ENCODE measurements at places on chromosomes 16 and 17.

- DNase-seq, result no peak
These were observed 41.1 kb upstream of the C16orf82 start for GRCh38 chr16:27025581-27025980.

DNA sequence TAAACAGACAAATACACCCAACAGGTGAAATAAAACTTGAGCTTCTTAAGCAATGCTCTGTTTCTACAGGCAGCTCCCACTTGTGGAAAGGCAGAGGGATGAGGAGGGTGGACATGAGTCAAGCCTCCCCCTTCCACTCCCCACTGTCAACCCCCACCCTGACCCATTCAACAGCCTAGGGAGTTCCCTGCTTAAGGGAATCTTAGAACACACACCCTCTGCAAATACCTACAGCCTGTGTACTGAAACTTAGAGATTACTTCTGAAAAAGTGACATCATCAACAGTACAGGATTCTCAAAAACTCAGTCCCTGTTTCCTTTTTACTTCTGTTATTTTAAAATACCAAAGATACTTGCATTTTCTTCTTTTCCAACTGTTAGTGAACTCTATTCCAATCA is 345.4 kb downstream of the SOX9 start:
- no peak for DNase-seq

- DNase-seq, result no peak
These were observed 787.9 kb upstream of the EEF2KMT start for GRCh38 chr16:5885521-5885920.

DNA sequence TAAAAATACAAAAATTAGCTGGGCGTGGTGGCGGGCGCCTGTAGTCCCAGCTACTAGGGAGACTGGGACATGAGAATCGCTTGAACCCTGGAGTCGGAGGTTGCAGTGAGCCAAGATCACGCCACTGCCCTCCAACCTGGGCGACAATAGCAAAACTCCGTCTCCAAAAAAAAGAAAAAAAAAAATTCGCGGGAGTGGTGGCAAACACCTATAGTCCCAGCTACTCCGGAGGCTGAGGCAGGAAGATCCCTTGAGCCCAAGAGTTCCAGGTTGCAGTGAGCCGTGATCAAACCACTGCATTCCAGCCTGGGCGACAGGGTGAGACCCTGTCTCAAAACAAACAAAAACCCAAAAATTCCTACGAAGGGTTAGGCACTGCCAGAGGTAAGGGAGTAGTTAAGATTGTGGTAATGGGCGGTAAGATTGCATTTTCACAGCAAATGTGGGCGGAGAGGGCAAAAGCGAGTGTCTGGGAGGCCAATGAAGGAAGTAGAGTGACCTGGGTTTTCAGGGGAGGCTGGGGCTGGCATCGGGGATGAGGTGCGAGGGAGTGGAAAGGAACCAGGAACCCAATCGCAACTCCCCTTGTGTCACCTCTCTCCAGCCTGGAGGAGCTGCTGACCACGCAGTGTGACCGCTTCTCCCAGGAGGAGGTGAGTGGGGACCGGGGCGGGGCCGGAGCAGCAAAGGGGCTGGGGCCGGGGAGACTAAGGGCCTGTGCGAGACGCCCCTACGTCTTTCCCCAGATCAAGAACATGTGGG is 2.6 kb downstream of the MYL11 start:
- DNase-seq, result no peak

GRCh38 chr16:50367777-50368409 is 895 bp downstream of the BRD7 start:
- no peak for DNase-seq

DNA sequence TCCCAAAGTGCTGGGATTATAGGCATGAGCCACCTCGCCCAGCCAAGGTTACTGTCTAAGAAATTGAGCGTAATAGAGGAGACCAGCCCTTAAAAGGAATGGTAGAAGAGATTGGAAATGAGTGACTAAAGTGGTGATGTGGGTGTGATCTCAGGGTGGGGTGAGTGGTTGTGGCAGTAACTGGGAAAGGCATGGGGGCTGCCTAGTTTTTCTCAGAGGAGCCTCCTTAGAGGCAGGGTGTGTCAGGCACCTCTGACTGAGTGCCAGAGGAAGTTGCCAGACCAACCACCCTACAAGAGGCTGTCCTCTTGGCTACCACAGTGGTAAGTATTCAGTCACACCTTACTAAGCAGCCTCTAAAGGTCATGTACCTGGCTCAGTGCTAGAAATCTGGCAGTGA is 8.9 kb downstream of the DUS2 start:
- DNase-seq, result no peak

DNA sequence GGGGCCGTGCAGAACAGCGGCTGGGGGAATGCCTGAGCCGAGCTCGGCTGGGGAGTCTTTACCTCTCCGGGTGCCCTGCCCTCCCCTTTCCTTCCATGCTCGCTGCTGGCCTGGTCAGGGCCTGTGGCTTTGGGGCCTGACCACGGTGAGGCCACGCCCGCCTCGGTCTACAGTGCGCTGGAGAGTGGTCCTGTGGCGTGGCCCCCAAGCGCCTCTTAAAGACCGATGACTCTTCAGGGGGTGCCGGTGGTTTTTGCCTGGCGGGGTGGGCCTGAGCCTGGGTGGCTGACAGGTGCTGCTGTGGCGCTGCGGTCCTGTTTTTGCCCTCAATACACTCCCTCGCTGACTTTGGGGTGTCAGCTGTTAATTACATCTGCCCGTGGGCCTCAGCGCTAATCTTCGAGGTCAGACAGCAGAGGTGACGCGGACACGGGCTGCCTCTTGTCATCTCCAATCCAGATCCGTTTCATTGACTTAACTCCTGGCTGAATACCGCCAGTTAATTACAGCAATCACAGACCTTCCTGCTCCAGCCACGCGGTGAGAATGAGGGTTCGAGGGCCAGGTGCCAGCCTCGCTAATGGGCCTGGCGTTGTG is 29.7 kb downstream of the GSE1 start:
- no peak for DNase-seq

- DNase-seq, result peak; percentile 35
These were observed 10.8 kb upstream of the SLC46A1 start for GRCh38 chr17:28416703-28417311.

GRCh38 chr17:52681480-52681879 is 523.0 kb upstream of the CA10 start:
- peak; percentile 58 for DNase-seq

- DNase-seq, result no peak
These were observed 5.4 kb downstream of the NAT9 start for GRCh38 chr17:74770498-74771318.

DNA sequence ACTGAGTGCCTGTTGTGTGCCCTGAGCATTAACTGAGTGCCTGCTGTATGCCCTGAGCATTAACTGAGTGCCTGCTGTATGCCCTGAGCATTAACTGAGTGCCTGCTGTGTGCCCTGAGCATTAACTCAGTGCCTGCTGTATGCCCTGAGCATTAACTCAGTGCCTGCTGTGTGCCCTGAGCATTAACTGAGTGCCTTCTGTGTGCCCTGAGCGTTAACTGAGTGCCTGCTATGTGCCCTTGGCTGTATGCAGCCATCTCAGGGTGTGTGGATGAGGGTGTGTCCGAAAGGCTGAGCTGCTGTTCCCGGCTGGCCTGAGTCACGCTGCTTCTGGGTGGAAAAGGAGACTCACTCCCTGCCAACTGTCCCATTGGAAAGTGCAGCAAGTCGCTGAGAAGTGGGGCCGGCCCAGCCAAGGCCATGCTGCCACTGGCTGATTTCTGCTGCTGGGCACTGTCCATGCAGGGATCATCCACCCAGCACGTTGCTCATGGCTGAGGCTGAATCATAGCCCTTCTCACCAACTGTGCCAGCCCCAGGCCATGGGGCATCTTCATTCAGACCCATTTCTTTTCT is 113.8 kb downstream of the OR1D5 start:
- no peak for DNase-seq

- DNase-seq, result no peak
These were observed 581.1 kb downstream of the MAF start for GRCh38 chr16:79019431-79019830.

DNA sequence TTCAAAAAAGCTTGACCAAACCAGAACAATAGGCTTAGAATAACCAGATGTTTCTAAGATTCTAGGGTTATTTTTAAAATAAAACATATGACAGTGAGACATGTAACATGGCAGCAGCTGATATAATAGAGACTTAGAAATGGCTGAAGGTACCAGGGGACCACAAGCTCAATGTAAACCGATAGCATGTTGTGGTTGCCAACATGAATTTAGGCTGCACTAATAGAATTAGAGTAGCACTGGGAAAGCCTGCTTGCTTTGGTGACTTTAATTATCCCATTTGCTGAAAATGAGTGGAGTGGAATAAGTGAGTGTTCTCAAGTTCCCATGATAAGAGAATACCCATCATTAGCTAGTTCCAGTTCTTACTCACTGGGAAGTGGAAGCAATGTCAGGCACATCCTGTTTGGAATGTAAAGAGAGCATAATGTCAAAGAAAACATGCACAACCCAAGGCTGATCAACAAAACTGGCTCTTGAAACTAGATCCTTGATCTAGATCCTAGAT is 621.2 kb upstream of the CDH5 start:
- no peak for DNase-seq

GRCh38 chr17:8109661-8110455 is 8.5 kb downstream of the ALOXE3 start:
- DNase-seq, result no peak

DNA sequence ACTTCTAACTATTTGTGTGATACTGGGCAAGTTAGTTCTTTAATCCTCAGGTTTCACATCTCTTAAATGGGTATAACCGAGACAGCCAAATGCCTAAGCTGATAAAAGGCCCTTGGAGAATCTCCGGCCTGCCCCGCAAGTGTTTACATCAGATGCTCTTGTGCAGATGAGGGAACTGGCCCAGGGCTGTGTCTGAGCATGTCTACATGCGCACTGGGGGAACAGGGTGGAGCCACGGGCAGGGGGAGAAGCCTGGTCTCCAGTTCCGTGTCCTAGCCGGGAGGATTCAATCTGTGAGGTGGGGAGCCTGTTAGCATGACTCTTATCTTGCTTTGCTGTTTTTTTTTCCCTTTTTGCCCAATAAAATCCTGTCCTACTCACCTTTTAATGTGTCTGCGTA is 222.9 kb downstream of the CDH8 start:
- no peak for DNase-seq

- DNase-seq, result no peak
These were observed 484.9 kb downstream of the WWOX start for GRCh38 chr16:78584213-78584860.

DNA sequence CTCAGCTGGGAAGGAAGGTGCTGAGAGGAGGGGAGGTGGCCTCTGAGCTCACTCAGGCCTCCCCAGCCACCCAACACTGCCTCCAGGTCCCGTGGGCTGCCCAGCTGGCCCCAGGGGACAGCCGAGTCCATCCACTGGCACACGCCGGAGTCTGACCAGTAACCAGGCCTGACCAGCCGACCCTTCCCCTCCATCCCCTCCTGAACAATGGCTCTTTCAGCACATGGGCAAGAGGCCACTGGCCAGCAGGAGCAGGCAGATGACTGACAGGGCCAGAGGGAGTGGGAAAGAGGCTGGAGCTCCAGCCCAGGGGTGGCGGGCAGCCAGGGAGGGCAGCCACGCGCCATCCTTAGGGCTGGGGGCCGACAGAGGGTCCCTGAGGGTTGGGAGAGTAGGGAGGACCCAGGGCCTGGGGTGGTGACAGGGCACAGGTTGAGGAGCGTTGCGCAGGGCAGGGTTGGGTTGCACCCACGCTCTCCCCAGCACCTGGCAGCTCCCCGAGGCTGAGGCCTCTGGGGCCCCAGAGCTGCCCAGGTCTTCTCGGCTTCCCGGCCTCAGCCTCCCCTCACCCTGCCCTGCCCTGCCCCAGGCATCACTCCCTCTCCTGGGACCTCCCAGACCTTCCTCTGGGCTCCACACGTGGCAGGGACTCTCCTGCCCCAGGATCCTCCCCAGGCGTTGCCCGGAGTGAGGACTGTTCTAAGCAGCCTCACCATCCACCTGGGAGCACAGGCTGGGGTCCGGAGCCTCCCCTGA is 20.2 kb upstream of the SLC38A10 start:
- DNase-seq, result no peak

GRCh38 chr16:88871730-88872416 is 5.4 kb upstream of the PABPN1L start:
- no peak for DNase-seq

DNA sequence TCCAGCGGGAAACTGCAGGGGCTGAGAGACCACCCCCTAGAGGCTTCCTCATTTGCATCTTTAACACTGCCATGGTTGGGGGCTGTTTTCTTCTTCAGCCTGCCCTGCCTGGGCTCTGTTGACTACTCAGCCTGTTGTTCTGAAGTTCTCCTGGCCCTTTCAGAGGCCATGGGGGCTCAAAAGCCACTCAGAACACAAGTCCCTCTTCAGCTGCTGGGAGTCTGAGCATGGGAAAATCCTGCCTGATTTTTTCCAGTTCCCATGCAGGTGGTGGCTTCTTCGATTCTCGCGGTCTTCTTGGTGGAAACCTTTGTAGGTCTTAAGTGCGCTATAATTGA is 36.3 kb downstream of the PLCG2 start:
- DNase-seq, result no peak

DNA sequence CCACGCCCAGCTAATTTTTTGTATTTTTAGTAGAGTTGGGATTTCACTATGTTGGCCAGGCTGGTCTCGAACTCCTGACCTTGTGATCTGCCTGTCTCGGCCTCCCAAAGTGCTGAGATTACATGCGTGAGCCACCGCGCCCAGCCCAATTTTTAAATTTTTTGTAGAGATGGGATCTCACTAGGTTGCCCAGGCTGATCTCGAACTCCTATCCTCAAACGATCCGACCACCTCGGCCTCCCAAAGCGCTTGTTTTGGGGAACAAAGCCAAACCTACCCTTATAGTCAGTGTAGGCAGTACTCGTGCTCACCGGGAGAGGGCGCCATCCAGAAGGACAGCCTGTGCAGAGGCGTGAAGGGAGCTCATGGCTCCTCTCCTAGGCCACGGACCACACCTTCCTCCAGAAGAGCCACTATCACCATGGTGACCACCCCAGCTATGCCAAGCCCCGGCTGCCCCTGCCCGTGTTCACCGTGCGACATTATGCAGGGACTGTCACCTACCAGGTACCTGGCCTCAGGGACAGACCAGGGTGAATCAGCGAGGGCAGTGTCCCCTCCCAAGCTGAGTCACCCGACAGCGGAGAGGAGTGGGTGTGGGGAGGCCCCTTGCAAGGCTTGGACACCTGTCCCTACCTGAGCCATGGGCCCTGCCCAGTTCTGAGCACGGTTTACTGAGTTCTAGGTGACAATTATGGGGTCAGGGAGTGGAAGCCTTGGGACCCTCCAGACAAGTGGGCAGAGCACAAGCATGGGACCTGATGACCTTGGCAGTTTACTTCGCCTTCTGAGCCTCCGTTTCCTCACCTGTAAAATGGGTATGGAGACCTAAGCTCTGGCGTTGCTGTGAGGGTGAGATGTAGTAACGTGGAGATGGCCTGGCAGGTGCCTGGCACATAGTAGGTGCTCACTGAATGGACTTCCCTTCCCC is 13.7 kb downstream of the MYO15B start:
- DNase-seq, result peak; percentile 9

DNA sequence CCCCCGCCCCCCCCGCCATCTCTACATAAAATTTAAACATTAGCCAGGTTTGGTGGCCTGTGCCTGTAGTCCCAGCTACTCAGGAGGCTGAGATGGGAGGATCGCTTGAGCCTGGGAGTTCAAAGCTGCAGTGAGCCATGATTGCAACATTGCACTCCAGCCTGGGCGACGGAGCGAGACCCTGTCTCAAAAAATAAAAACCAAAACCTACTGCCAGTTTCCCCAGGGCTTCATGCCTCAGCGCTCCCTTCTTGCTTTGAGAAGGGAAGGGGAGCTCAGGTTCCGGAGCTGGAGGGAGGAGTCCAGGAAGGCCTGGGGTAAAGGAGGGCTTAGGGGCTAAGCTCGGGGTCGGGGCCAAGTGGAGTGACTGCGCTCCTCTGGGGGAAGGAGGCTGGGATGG is 20.5 kb downstream of the PLCD3 start:
- DNase-seq, result no peak

Measured in NCI-H1436 treated with DMSO at 0.1 percent for 48 hours (cell line).